HepG2 (cell line): ENCODE measurements at places on chromosomes 1 and 21.

DNA sequence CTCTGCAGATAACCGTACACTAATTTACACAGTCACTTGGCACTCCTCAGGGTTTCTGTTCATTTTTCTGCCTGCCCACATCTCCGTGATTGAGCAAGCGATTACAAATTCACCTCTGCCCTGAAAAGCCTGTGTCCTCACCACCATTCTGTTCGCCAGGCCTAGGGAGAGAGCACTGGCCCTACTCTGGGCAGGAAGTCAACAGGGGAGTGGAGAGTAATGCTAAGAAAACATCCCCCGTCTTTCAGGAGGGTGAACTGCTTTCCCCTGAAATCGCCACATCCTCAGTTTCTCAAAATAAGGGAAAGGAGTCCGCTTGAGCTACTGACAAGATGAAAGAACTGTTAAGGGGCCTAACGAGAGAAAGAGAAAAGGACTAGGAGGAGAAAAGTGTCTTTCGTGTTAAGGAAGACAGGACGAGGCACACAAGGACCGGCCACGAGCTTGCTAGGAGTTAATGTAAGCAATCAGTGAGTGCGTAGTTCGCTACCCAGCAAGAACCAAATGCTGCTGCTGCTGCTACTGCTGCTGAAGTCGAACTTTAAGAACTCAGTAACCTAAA is 632 bp downstream of the PEX19 start:
- peaks cover 12% of the 10 kb centered on the region for H3K36me3 ChIP-seq
- peak; percentile 31 for DNase-seq
- peak overlapping the region; percentile 70 for H3K27ac ChIP-seq
- H3K4me3 ChIP-seq = peak overlapping the region; percentile 70
- H3K4me1 ChIP-seq = peaks cover 17% of the 10 kb centered on the region

DNA sequence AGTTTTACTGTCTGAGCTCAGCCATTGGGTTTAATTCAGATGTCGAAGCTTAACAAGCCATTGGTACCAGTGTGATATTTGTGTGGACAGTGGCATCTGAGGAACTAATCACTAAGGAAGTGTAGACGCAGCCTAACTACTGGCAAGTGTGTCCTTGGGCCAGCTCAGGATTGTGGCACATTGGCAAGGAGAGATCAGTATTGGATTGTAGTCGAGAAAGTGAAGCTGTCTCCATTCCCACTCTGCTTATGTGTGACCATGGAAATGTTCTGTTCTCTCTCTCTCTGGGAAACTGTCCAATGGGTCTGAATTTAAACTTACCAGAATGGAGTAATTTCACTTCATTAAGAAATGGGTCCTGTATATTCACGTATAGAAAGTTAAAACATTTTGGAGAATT is 112.2 kb downstream of the ITSN1 start:
- H3K27me3 ChIP-seq = no peaks in the 10 kb centered on the region

GRCh38 chr1:40633931-40634376 is 31.5 kb downstream of the RIMS3 start:
- no peaks in the 10 kb centered on the region for H3K36me3 ChIP-seq
- H3K4me1 ChIP-seq = peaks cover 16% of the 10 kb centered on the region
- no peak overlapping the region for H3K4me3 ChIP-seq
- no peaks in the 10 kb centered on the region for H3K27me3 ChIP-seq
- no peak for DNase-seq

GRCh38 chr1:226523646-226524406 is 24.7 kb upstream of the STUM start:
- no peaks in the 10 kb centered on the region for H3K36me3 ChIP-seq
- H3K27ac ChIP-seq = no peak overlapping the region
- no peak for DNase-seq
- H3K27me3 ChIP-seq = no peaks in the 10 kb centered on the region; the same call in 1 of the 2 replicates
- H3K4me3 ChIP-seq = no peak overlapping the region

- no peak overlapping the region for H3K27ac ChIP-seq
- DNase-seq = no peak
- H3K4me3 ChIP-seq = no peak overlapping the region
- no peaks in the 10 kb centered on the region for H3K36me3 ChIP-seq
- no peaks in the 10 kb centered on the region for H3K4me1 ChIP-seq
- H3K27me3 ChIP-seq = no peaks in the 10 kb centered on the region
These were observed 613.9 kb upstream of the NEGR1 start for GRCh38 chr1:72896256-72896655.

DNA sequence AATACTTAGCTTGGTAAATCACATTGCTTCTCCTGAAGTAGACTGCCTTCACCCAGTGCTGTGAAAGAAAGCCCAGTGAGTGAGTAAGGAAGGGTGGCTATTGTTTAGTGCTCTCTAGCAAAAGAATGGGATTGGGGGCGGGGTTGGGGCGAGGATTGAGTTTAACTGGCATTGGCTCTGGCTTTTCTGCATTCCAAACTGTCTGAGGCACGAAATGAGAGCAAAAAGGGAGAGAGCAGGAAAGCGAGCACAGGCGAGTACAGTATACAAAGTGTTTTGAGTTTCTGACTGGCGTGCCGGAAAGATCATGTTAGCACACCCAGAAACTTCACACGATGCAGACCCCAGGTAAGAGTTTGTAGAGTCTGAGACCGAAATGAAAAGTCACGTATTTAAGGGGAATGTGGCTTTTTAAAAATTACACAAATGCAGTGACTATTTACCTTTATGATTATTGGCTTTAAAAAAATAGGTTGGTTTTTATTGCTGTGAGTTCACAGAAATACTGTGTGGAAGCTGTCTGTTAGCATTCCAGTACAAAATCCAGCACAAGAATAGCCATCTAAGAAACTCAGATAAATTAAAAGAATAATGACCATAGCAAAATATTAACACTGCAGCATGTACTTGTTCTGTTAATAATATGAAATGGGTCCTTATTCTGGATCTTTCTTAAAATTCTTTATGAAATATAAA is 155.4 kb downstream of the CLEC20A start:
- no peak overlapping the region for H3K4me3 ChIP-seq
- no peak overlapping the region for H3K27ac ChIP-seq
- no peak for DNase-seq
- H3K4me1 ChIP-seq = peaks cover 18% of the 10 kb centered on the region
- no peaks in the 10 kb centered on the region for H3K36me3 ChIP-seq

DNA sequence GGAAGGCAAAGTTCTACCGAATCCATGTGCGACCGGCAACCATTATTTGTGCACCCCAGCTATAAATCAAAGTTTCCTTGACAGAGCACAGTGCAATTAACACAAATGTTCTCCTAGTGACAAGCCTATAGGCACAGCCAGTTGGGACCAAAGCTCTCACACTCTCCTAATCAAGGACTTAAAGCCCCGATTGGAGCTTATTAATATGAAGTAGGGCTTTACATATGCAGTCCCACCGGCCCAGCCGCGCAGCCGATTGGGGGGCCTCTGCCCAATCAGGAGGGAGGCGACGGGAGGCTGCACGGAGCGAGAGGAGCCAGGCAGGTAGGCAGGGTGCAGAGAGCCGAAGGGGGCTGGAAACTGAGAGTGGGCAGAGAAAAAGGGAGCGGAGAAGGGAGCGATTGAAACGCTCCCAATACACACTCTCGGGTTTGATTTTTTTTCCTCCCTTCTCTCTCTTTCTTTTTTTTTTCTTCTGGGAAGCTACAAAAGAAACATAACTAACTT is at the start of gene ESRRG:
ESRRG (minus strand) TSS at position 156 of the 507 bp plus-strand sequence; CDS start at position 26, 130 bp downstream.
- peaks cover 3% of the 10 kb centered on the region; the same call in 1 of the 2 replicates for H3K27me3 ChIP-seq
- H3K36me3 ChIP-seq = no peaks in the 10 kb centered on the region
- H3K27ac ChIP-seq = no peak within 1 kb of the TSS
- H3K4me1 ChIP-seq = no peaks in the 10 kb centered on the region
- H3K4me3 ChIP-seq = no peak within 1 kb of the TSS

DNA sequence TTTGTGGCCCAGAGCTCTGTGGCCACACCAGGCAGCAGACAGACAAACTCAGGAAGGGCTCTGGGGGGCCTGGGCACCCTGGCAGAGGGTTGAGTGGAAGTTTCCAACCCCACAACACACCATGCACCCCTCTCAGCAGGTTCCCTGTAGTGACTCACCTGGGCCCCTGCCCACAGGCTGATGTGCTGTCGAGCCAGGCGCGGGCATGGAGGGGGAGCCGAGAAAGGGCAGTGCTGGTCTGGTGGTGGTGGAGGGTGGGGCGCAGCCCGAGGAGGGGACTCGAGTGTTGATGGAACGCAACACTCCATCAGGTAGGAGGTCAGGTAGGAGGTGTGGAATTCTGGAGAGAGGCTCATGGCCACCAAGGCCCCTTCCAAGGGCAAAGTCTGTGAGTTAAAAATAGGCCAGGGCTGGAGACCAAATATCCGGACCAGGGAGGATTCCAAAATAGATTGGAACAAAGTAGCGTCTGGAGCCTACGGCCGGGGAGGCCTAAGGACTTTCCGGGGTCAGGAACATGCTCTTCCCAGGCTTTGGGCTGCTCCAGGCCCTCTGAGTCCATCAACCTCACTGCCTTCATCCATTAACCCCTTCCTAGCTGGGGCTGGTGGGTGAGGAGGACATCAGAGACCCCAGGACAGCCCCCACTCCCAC is 191.5 kb upstream of the AJAP1 start:
- no peaks in the 10 kb centered on the region; the same call in 1 of the 2 replicates for H3K27me3 ChIP-seq
- H3K36me3 ChIP-seq = no peaks in the 10 kb centered on the region
- no peak overlapping the region for H3K27ac ChIP-seq
- no peaks in the 10 kb centered on the region for H3K4me1 ChIP-seq
- H3K4me3 ChIP-seq = no peak overlapping the region
- DNase-seq = no peak

DNA sequence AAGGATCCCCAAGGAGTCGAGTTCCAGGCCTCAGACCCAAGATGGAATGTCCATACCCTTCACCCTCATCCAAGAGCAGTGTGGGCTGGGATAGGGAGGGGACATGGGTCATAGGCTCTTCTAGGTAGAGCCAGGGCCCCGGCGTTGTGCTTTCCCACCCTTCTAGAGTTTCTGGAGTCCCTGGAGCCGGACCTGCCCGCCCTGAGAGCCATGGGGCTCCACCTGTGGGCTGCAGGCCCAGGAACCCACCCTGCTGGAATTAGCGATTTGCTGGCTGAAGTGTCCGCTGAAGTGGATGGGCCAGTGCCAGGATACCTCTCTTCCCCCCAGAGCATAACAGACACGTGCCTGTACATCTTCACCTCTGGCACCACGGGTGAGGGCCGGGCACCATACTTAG is 1.1 kb downstream of the SLC27A3 start:
- H3K4me3 ChIP-seq = peak overlapping the region; percentile 75
- H3K4me1 ChIP-seq = peaks cover 57% of the 10 kb centered on the region
- H3K36me3 ChIP-seq = peaks cover 6% of the 10 kb centered on the region
- DNase-seq = no peak
- H3K27me3 ChIP-seq = no peaks in the 10 kb centered on the region

DNA sequence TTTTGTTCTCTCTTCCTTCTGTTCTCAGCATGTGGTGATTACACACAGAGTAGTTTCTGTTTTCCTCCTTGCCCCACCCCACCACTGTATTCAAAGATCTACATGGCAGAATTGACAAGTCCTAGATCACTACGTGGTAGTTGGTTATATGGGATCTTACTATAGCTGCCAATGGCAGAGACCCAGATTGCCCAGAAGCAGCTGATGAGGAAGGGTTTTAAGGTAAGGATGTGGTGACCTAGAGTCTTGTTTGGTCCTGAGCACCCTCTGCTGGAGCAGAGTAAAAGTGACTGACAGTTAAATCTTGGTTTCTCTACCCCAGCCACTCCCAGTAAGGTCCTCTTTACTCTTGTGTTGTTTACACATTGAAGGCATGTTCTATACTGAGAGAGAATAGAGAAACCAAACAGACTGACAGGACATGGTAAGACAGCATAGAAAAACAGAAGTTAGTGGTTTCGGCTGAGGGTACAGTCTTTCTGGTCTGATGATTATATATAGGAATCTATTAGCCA is 22.8 kb upstream of the STRIP1 start:
- no peak overlapping the region for H3K4me3 ChIP-seq
- H3K27ac ChIP-seq = no peak overlapping the region
- H3K27me3 ChIP-seq = no peaks in the 10 kb centered on the region
- H3K4me1 ChIP-seq = no peaks in the 10 kb centered on the region

- no peak overlapping the region for H3K4me3 ChIP-seq
- no peak overlapping the region for H3K27ac ChIP-seq
- no peak for DNase-seq
- no peaks in the 10 kb centered on the region for H3K27me3 ChIP-seq
- H3K36me3 ChIP-seq = 0 out of 2 replicates have a peak, but pooled peaks cover 2% of the 10 kb centered on the region
- H3K4me1 ChIP-seq = peaks cover 8% of the 10 kb centered on the region; the same call in 1 of the 2 replicates
These were observed 7.8 kb downstream of the MAP3K6 start for GRCh38 chr1:27358928-27359313.

- no peaks in the 10 kb centered on the region; the same call in 1 of the 2 replicates for H3K36me3 ChIP-seq
- H3K4me3 ChIP-seq = no peak overlapping the region
- no peaks in the 10 kb centered on the region for H3K27me3 ChIP-seq
These were observed 13.7 kb upstream of the ADAM30 start for GRCh38 chr1:119909890-119910596.

GRCh38 chr1:1250786-1251284 is 4.3 kb upstream of the C1QTNF12 start:
- no peak for DNase-seq
- no peaks in the 10 kb centered on the region for H3K27me3 ChIP-seq

- H3K36me3 ChIP-seq = no peaks in the 10 kb centered on the region
- H3K4me1 ChIP-seq = no peaks in the 10 kb centered on the region
- no peak overlapping the region for H3K4me3 ChIP-seq
- H3K27ac ChIP-seq = no peak overlapping the region
- H3K27me3 ChIP-seq = no peaks in the 10 kb centered on the region
These were observed 19.0 kb downstream of the BACE2 start for GRCh38 chr21:41186755-41187536.

DNA sequence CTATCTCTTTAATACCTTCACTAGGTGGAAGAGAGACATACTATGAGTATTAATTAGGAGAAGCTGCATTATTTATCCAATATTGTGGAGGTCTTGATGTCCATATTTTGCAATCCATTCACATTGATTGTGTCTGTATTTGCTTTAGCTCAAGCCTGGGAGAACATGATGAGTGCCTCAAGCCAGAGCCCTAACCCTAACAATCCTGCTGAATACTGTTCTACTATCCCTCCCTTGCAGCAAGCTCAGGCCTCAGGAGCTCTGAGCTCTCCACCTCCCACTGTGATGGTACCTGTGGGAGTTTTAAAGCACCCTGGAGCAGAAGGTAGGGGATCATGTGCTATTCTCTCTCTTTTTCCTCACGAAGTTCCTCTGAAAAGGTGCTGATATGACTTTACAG is 99.5 kb downstream of the CC2D1B start:
- peaks cover 28% of the 10 kb centered on the region; the same call in 2 of the 3 replicates for H3K36me3 ChIP-seq
- H3K4me1 ChIP-seq = peaks cover 22% of the 10 kb centered on the region
- H3K27ac ChIP-seq = no peak overlapping the region
